Endothelial cell of umbilical vein (primary cell): ENCODE measurements at places on chromosomes 11 and 22. TPM values are rescaled to one million over a fixed set of nuclear protein-coding genes. Genes with fewer than 3 reads are reported as not detected.

DNA sequence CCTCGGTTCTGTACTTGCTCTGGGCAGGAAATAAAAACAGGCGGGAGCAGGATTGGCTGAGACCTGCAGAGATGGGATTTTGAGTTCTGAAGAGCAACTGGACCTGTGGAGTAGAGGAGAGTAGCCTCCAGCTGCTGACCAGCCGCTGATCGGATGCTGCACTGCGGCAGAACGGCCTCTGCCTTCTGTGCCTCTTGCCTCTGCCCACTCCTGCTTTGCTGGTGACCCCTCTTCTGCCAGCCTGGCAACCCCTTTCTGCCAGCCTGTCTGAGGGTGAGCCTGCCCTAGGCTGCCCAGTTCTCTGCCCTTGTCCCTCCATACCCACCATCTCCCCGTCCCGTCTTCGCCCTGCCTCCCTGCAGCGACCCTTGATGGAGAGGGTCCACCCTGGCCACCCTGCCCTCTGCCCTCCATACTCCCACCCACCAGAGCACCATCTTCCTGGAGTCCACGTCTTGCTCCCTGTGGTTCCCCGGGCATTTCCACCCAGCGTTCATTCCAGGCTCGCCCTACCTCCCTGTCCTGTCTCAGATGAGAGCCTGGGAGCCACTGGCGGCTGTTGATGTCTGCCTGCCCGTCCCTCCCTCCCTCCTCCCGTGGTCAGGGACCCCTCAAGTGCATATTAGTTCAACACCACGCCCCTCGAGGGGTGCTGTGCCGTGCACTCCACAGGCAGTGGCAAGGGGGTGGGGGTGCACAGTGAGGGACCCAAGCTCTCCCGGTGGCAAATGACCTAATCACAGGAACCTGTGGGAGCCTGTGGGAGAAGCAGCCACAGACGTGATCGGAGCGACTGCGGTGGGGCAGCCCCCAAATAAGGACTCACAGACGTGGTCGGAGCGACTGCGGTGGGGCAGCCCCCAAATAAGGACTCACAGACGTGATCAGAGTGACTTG is 863.3 kb downstream of the TBC1D22A start:
- DNase-seq, result no peak

DNA sequence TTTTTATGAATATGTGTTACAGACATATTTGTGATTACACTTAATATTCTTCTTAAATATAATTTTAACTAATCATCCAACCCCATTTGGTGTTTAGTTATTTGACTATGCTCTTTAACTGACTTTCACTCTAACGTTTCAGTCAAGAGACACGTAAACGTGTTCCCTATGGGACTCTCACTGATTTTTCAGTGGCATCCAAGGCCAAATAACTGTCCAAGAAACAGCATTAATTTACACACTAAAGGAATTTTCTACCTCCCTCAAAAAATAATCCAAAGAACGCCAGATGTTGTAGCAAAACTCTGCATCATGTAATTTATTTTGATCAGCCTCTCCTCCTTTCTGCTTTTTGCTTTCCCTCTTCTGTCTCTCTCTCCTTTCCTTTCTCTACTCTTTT is 44.0 kb upstream of the NOX4 start:
- no peak for DNase-seq

DNA sequence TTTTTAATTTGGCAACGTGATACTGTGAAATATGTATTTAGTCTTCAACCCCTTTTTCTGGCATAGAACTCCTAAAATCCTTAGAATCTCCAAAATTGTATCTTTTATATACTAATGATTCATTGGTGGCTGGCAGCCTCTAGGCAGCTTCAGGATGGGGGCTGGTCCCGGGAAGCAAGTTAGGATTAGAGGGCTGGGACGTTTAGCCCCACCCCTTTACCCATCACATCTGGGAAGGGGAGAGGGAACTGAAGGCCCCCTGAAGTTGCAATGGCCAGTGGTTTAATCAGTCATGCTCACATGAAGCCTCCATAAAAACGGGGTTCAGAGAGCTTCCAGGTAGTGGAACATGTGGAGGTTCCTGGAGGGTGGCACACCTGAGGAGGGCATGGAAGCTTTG is 7.1 kb downstream of the IL17RA start:
- no peak for DNase-seq

KIRREL3 gene
- total RNA-seq, result not detected in 2 replicates

WT1 gene
- total RNA-seq, result not detected in 2 replicates

KCNC1 gene
- total RNA-seq, result not detected in 2 replicates

OR10V1 gene
- not detected in 2 replicates for total RNA-seq
